CD4-positive, alpha-beta T cell treated with Interferon alpha-2 for 1 hour (primary cell): ENCODE measurements at places on chromosomes 2 and 18.

GRCh38 chr2:198483051-198483450, 678.7 kb downstream of the PLCL1 start:
- DNase-seq, result no peak

- no peak for DNase-seq
These were observed 4.7 kb downstream of the BUB1 start for GRCh38 chr2:110673201-110673600.

DNA sequence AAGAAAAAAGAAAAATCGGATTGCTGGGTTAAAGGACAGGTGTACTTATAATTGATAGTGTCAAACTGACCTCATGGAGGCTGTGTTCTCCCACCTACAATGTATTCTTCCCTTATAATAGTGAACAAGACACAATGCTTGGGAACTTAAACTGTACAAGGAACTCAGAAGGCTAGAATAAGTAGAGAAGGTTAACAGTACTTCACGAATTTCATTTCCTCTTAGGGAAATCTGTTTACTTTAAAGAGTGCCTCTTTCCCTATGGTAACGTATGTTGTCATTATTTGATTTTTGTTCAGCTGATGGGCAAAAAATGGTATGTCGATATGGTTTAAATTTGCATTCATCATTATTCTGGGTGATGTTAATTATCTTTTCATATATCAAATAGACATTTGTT, 9.2 kb upstream of the HK2 start:
- no peak for DNase-seq

- DNase-seq, result no peak
These were observed 225.8 kb upstream of the HS6ST1 start for GRCh38 chr2:128544321-128545037.

GRCh38 chr2:127225186-127225960, 5.3 kb upstream of the CYP27C1 start:
- no peak for DNase-seq

DNA sequence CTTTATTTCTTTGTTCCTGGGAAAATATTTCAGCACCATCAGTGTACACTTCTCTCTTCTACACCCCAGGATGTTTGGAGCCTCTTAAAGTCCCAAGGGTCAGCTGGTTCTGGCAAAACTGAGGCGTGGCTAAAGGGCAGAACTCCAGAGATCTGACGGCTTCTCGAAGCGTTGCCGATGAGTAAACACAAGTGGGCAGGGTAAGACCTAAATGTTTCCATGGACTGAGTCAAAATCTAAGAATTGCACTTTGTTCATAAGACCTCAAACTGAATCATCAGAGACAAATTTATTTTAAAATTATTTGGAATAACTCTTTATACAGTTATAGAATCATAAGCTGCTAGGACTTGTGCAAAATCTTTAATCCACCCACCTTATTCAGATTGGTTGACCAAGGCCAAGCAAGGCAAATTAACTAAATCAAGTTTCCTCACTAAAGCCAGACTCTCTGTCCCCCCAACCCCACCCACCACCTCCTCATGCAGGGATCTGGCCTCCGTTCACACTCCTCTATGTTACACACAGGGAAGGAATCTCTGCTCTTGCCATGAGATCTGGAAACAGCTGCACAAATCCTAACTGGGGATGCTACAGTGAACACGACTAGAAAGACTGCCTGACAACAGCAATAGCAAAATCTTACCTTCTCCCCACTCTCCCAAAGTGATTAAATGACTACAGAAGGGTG, 342.6 kb upstream of the KLHL29 start:
- no peak for DNase-seq

DNA sequence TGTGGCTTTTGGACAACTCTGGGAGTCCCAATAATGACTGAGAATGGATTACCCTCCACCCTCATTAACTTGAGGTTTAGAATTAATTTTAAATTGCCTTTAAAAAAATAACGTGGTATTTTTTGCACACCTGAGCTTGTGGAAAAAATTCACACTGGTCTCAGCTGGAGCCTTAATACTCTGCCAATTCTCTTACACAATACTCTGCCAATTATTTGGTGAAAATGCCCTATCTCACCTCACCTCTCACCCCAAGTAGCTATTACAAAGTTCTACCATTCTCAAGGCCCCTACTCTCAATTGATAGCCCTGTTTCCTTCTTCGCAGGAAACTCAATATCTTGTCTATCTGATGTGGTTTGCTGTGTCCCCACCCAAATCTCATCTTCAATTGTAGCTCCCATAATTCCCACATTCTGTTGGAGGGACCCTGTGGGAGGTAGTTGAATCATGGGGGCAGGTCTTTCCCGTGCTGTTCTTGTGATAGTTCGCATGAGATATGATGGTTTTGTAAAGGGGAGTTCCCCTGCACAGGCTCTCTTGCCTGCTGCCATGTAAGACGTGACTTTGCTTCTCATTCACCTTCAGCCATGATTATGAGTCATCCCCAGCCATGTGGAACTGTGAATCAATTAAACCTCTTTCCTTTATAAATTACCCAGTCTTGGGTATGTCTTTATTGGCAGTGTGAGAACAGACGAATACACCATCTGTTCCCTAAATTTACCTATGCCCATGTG, 27.4 kb upstream of the C2orf69 start:
- no peak for DNase-seq

GRCh38 chr2:103151046-103151445, 389.2 kb downstream of the TMEM182 start:
- no peak for DNase-seq

- DNase-seq, result no peak
These were observed 145.8 kb upstream of the HS6ST1 start for GRCh38 chr2:128464456-128464855.

DNA sequence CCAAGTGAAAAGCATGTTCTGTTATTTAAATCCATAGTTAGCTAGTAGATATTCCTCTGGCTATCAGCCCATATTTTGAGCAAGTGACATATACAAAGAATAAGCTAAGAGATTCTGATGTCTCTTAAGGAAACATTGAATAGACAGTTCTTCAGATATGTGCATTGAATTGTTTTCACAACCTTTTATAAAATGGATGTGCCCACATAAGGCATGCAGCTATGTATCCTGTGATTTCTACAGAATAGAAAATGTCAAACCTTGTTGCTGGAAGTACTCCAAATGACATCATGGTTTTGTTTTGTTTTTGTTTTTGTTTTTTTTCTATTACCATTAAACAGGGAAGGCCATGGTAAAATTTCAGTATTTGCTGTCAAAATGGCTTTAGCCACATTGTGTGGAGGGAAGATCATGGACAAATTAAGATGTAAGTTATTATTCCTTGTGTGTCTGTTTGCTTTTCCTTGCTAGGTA, 95.8 kb downstream of the DTNA start:
- DNase-seq, result no peak

DNA sequence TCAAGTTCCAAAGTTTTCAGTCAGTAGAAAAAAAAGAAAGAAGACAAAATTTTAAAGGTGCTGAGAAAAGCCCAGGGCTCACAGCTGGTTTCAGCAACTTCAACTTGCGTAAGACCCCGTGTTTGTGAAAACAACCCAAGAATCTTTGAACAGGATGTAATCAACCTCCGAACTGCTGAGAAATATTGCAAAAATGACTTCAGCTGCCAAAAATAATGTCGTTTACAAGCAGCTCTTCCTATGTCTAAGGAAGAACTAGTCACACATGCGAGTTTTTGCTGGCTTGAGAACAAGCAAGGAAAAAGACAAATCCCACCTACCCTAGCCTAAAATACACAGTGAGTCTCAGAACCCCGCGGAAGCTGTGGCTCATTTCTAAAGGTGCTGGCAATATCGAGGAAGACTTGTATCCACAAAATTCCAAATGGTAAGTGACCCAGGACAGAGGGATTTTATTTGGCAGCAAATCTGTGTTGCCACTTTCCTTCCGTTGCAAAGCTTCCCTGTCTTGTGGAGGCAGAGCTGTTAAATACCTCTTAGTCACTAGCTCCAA, 59.8 kb upstream of the SLC8A1 start:
- no peak for DNase-seq

DNA sequence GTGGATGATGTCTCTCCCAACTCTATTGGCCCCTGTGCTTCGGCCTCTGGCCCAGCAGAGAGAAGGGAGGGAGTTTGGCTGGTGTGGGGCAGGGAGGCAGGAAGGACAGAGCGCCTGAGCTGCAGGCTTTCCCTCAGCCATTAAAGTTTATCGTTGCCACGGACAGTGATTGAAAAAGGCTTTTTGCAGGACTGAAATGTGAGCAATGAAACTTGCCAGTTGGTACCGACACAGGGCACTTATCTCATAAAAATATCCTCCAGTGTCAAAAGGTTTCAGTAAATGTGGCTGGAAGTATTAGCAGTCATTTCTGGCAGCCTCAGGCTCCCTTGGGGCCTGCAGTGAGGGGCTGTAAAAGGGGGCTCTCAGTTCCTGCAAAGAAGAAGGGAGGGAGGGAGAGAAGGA, 169.2 kb downstream of the GLI2 start:
- DNase-seq, result no peak
